ENCODE measurements at places on chromosomes 1 and 21.

- no peaks in the 10 kb centered on the region for H3K36me3 ChIP-seq
- H3K4me1 ChIP-seq: no peaks in the 10 kb centered on the region
- no peak for DNase-seq
Measured at GRCh38 chr1:232969799-232970198, 19.4 kb downstream of the NTPCR start.

DNA sequence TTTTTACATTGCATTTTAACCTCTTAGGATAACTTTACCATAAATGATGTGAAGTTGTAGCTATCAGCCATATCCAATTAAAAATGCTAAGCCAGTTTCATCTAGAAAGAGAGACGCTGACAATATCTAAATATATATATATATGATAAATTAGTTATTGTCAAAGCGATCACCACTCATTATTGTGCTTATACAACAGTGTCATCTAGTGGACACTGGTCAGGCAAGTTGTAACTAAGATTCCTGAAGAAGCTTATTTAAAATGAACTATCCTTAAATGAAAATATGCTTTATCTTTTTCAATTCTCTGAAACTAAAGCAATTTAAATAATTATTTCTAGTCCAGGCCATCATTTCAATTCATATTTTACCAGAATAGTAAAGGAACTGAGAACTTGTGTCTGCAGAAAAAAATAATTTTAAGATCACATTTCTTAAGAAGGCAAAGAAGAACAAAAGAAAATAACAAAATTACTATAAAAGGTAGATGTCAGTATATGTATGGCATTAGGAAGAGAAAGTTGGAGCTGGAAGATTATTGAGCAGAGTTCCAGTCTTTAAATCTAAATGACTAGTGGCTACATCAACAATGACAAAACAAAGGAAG, 193.3 kb upstream of the SNX7 start:
- H3K27me3 ChIP-seq: no peaks in the 10 kb centered on the region
- H3K27ac ChIP-seq: no peak overlapping the region
- H3K4me3 ChIP-seq: no peak overlapping the region
- H3K36me3 ChIP-seq: no peaks in the 10 kb centered on the region

DNA sequence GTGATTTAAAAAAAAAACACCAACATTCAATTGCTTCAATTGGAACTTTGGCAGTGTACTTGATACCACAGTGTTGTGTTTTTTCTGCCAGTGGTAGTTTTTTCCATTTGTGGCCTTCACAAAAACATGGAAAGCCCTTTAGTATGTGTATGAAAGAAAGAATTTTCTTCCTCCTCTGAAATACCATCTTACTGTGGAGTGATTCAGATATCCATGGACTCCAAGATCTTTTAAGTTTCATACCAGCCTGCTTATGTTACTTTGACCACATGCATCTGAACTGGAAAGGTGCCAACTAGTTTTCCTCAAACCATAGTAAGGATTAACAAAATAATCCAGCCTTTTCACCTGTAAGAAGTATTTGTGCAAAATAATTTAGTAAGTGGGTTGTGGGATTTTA, 3.4 kb downstream of the PPP2R5A start:
- H3K27ac ChIP-seq: no peak overlapping the region
- H3K4me1 ChIP-seq: peaks cover 30% of the 10 kb centered on the region
- DNase-seq: peak; percentile 76
- H3K4me3 ChIP-seq: no peak overlapping the region
- H3K36me3 ChIP-seq: no peaks in the 10 kb centered on the region

- H3K27ac ChIP-seq: no peak overlapping the region
- no peaks in the 10 kb centered on the region for H3K36me3 ChIP-seq
- H3K4me3 ChIP-seq: no peak overlapping the region
- H3K27me3 ChIP-seq: peaks cover 29% of the 10 kb centered on the region
- DNase-seq: no peak
Measured at GRCh38 chr21:42063191-42063570, 7.9 kb upstream of the UMODL1 start.

All from astrocyte (in vitro differentiated cells and primary cell).